Amniotic epithelial cell (primary cell): ENCODE measurements at places on chromosomes 11 and 22.

DNA sequence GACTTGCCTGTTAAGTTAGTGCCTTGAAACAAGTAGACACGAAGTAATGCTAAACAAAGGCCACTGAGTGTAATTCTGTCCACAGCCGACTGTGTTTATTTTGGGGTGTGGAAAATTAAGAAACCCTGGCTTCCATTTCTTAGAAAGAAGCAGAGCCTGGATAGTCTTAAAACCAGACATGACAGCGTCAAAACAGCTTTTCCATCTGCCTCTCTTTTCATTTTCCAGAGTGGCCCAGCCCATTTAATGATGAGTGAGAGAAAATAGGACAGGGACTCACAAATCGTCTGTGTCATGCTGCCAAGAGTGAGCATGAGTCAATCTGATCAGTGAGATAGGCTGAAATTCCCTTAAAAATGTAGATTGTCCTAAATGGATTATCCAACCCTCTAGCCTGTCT, 485.9 kb downstream of the JRKL start:
- DNase-seq = no peak

- no peak for DNase-seq
Measured at GRCh38 chr11:7050191-7050590, 29.9 kb downstream of the NLRP14 start.

- DNase-seq = peak; percentile 97
Measured at GRCh38 chr22:41380993-41381328, 781 bp upstream of the TEF start.

GRCh38 chr22:19818324-19819207, 36.1 kb downstream of the GNB1L start:
- no peak for DNase-seq

- no peak for DNase-seq
Measured at GRCh38 chr11:2447951-2448650, 3.3 kb downstream of the KCNQ1 start.

GRCh38 chr22:48938741-48939140, 888.9 kb downstream of the BRD1 start:
- no peak for DNase-seq

- no peak for DNase-seq
Measured at GRCh38 chr11:87398931-87399330, 361.2 kb downstream of the TMEM135 start.

DNA sequence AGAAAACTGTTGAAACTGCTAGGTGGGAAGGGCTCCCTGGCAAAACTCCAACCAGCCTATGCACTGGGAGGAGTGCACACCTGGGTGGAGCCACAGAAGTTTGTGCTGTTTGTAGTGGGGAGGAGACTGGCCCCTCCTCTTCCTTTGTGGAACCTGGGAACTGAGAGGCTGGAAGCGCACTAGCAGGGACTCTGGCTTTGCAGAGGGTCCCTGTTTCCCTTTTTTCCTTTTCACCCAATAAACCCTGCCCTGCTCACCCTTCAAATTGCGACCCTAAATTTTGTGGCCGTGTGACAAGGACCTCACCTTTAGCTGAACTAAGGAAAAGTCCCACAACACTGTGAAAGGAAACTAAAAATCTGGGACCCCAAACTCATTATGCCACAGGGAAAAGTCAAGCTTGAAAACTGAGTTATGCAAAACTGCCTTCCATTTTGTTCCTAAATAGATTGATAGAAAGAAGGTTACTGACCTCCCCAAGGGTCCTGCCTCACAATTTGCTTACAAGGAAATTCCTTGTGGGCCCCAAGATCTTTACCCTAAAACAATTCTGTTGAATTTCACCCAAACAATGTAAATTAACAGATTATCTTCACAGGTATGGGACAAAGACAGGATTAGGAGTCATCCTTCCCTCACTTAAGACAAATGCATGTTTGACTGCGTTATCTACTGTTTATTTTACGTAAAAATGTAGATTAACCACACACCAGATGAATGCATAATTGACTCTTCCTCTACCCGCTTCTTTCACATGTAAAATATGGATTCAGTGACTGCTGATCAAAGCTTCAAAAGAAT, 81.0 kb downstream of the SLC36A4 start:
- DNase-seq = peak; percentile 10
